ENCODE measurements at places on chromosomes 7 and 10.
A peak's percentile ranks its signal among the peaks of the same experiment; 100 is the strongest.

- DNase-seq, result peak; percentile 44
Measured at GRCh38 chr10:122112021-122112616, 123.2 kb downstream of the TACC2 start.

DNA sequence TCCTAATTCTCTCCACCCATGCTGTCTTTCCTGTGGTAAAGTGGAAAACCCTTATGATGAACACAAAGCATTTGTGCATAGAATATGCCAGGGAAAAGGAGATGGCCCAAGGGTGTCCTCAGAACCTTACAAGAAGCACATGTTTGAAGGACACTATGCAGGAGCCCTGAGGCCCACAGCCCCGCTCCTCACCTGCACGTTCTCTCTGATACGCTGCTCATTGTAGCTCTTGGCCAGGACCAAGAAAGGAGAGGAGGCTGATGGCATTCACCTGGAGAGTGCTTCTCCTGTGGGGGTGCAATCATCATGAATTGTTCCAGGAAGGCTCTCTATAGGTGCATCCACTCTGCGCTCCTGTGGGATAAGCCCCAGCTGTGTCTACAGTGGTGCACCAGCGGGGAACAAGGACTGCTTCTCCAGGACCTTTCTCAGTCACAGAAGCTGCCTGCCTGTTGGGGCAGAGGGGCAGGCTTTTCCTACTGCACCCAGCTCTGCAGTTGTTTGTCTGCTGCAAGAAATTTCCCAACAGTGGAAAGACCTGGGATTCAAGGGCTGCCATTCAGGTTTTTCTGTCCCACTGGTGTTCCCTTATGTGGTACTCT, 19.9 kb downstream of the AKR1C2 start:
- no peak for DNase-seq

DNA sequence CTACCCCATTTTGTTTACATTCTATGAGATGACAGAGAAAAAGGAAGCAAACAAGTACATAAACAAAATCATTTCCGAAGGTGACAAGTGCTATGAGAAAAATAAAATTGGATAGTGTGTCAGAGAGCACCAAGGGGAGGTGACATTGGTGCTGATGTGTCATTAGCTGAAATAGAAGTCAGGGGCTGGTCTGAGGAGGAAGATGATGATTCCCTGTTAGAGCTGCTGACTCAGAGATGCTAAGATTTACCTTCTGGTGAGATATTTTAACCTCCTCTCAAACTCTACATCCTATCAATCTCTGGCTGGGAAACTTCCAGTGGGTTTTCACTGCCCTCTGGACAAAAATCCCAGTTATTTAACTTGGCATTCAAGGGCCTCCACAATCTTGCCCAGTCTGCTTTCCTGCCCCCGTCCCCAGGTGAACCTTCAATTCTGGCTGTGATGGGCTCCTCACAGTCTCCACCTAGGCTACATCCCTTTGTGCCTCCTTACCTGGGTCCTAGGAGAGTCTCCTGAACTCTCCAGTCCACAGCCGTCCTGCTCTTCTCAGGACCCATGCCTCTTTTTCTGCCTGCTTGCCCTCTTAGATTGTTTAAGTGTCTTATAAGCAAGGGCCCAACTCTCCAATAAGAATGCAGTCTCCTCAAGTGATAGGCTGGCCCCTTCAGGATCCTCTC, 26.6 kb downstream of the DUSP5 start:
- DNase-seq, result peak; percentile 45

- no peak for DNase-seq
Measured at GRCh38 chr10:71042216-71042615, 153.9 kb upstream of the PCBD1 start.

DNA sequence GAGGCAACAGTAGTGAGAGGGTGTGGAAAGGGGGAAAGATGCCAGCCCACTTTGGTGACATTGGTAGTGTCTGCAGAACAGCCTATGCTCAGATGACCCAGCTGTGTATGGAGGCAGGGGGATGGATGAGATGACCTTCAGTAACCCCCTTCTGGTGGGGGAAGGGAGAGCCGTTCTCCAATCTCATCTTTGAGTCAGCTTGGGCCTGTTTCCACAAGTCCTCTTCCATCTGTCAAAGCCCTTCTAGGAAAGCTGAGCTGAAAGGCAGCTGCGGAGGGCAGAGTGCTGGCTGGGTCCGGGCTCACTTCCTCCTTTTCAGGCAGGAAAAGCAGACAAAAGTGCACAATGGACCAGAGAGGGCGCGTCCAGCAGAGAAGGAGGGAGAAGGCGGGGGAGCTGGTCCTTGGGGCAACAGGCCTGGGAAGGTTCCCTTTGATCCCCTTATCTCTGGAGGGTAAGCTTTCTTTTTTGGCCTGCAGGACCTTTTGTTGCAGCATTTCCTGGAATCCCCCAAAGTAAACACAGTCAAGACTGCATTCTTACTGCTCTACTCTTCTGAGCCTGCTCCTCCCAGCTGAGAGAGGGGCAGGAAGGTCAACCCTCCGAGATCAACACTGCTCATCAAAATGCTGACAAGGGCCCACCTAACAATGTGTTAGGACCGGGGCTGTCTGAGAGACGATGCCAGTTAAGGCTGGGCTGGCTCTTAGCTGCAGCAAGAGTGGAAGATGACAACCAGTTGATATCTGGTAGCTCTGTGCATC, 1.2 kb upstream of the LRMDA start:
- DNase-seq, result no peak

- peak; percentile 65 for DNase-seq
Measured at GRCh38 chr10:21496343-21497176, 28.9 kb downstream of the SKIDA1 start.

- no peak for DNase-seq
Measured at GRCh38 chr7:18354108-18355085, 141.2 kb upstream of the HDAC9 start.

DNA sequence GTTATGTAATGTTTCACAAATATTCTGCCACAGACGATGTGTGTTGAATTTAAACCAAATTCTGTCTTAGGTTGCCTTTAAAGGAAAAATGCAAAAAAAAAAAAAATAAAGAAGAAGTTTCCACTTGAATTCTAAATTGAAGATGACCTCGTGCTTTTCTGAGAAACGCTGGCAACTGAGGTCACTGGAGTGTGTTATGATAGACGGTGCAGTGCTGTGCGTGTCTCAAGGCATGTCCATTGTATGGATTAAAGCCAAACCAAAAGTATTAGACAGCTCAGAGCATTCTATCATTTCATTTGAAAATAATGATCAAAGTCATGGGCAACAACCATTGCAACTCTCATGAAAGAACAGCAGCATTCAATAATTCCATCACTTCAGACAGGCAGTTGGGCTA, 483.9 kb downstream of the GRM8 start:
- DNase-seq, result peak; percentile 27

- DNase-seq, result no peak
Measured at GRCh38 chr7:107014387-107015023, 30.0 kb upstream of the PRKAR2B start.

GRCh38 chr7:87398446-87398845, 53.0 kb downstream of the CROT start:
- DNase-seq, result peak; percentile 94

- DNase-seq, result no peak
Measured at GRCh38 chr10:24259365-24260130, 50.6 kb downstream of the KIAA1217 start.

DNA sequence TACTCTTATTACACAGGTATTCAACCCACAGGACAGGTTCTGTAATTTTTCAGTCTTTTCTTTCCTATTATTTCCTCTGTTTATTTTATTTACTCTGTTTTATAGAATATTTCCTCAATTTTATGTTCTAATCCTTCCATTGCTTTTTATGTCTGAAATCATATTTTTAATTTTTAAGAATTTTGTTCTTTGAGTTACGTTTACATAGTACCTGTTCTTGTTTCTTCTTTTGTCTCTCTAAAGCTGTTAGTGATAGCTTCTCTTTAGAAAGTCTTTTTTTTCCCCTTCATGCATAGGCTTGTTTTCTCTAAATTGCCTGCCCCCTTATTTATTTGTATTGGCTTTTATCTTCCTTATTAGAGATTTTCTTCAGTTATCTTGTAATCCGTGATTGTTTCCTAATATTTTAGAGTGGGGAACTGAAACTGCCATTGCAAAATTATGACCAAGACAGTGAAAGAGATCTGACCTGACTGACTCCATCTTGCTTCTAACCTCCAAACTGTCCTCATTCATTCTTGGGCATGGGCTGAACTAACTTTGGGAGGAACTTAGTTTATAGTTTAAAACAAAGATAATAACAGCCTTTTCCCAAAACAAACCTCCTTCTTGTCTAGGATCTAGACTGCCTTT, 187.6 kb downstream of the PFKFB3 start:
- DNase-seq, result no peak

DNA sequence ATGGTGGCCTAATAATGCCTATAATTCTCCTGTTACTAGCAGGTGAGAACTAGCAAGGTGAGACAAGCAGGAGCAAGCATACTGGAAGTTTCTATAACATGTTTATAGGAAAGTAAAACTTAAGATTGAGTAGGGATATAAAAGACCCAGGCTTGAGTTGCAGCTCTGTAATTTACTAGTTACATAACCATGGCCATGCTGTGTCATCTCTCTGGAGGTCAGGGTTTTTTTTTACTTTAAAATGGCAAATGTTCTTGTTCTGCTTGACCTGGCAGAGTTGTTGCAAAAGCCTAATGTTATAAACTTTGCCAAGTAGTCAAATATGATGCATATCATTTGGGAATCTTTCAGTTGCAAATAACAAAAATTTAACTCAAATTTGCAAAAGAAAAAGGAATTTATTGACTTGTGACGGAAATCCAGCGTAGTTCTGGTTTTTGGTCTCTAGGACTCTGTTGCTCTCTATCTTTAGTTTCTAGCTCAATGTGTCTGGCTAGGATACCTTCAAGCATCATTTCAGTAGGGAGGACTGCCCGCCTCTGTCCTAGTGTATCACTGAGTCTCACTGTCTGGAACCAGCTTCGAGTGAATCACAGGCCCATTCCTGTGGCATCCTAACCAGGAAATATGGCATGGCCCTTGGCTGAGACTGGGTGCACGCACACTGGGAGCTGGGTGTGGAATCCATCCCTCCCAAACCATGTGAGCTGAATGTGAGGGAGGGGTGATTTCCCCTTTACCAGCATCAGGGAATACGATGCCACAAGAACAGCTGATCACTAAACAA, 67.9 kb downstream of the ADAM22 start:
- peak; percentile 18 for DNase-seq

GRCh38 chr10:133471300-133472109, 17.8 kb downstream of the SCART1 start:
- no peak for DNase-seq

DNA sequence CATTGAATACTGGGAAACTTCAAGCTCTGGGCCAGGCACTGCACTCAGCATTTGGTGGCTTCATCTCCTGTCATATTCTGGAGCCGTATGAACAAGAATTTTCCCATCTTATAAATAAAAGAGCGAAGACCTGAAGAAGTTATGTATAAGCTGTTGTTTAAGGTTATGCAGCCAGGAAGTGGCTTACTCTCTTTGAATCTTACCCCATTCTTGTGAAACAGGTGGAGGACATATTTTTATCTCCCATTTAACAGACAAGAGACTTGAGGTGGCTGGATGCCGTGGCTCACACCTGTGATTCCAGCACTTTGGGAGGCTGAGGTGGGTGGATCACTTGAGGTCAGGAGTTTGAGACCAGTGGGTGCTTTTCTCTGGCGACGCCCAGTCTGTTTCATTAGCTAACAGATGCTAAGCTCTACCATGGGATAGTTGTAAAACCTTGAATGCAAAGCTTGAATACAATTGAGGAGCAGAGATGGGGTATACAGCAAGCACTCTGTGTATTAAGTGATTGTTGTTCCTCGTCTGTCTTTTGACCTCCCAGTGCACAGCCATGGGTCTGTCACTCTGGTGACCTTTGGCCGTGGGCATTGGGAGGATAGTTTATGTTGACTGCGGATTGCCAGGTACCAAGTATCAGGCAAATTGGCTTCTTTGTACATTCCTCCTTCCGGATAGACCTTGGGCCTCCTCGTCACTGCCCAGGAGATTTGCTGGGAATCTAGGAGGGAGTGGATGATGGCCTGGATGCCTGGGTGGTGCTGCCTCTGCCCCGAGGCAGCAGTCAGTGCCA, 85.8 kb downstream of the GRK5 start:
- no peak for DNase-seq

DNA sequence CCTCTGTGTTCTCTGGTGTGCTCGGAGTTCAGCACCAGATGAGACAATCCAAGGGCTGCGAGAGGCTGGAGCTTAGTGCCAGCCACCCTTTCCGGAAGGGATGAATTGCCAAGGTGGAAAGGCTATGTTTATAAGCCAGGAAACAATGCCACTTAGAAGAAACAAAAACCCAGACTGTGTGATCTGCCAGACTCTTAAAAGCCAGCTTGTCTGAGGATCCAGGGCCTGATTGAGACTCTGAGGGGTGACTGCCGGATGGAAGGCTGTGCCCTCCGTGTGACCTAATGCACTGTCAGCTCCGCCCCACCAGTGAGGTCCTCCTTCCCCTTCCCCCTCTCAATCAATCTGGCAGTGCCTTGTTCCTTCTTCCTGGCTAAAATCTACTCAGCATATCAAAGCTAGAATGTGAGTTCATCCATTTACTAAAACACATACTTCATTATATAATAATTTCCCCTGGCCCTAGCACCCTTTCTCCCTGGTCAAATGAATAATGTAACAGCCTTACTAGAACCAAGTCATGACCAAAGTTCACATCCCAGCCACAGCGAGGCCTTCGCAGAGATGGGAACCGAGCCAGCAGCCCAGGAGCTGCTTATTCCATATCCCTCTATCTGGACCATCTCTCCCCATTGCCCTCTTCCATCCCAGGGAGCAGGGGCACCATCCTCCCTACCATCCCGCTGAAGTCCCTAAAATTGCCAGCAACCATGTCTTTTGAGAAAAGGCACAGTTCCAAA, 25.5 kb downstream of the FAM107B start:
- DNase-seq, result no peak

GRCh38 chr10:130171196-130171595, 35.0 kb downstream of the GLRX3 start:
- DNase-seq, result no peak

GRCh38 chr7:73920406-73921134, 59.6 kb downstream of the TMEM270 start:
- no peak for DNase-seq

- no peak for DNase-seq
Measured at GRCh38 chr7:1610013-1610677, 40.3 kb upstream of the PSMG3 start.

DNA sequence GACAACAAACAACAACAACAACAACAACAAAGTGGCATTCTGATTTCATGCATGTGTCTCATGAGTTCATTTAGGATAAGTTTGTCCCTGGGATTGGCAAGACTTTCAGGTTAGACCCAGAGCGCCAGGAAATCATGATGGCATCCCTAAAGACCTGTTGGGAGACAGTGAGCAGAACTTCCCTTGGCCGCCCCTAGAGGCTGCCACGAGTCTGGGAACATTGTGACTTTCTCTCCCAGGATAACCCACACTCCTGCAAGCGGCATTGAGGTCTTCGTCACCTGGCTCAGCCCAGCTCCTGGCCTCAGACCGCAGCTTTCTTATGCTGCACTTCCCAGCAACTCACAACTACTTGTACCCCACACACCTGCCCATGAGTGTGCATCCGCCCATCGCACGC, 80.5 kb upstream of the RNF32 start:
- no peak for DNase-seq

DNA sequence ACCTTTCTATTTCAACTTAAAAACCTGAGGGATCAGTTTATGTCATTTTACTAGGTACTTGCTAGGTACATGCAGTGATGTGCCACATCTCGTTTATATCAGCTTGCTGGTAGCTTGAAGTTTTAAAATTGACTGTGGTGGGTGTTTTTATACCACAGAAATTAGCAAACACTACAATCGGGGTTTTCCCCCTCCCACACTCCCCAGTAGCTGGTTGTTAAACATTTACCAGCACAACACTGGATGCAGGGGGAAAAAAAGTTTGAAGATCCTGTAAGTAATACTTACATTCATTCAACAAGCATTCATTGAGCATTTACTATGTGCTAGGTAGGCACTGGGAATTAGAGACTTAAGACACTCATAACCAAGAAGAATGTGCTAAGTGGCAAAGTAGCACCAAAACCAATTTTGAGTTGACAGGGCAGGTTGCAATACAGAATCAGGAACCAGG, 32.6 kb downstream of the USP6NL start:
- DNase-seq, result peak; percentile 34

Data from kidney tubule cell (primary cell).